B cell (primary cell): ENCODE measurements at places on chromosomes 4 and X.

DNA sequence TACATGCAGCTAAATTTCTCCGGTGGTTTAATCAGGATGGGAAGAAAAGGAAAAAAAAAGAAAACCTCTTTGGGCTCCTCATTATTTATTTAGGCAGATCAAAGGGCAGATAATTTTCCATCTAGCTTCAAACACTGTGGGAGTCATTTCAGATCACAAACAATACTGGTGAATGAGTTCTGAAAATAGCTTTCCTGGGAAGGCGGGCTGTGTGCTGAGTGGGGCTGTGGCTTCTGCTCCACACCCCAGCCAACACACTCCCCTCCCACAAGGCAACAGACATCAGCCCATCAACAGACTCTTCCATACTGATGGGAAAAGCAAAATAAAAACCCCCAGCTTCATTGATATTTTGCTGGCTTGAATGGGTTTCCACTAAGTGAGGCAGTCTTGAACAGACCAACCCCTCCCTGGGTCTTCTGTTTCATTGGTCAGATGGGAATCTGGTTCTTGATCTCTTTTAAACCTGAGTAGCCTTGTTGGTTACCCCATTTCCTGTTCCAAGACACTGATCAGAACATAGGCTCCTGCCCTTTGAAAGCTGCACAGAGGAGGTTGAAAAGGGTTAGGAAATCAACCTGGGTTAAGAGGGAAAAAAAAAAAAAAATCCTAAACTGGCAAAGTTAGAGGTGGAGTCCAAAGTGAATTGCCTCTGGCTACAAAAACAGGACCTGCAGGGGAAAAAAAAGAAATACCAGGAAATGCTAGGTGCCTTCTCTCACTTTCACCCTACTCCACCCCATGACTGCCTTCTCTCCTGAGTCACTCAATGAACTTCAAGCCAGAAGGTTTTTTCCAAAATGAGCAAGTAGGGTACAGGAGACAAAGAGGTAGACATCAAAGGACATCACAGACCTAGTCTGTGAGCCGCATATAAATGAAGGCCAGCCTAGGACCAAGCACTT is 20.0 kb downstream of the AMOT start:
- no peak for DNase-seq

- no peak for DNase-seq
Measured at GRCh38 chr4:158915683-158916241, 146.9 kb downstream of the FNIP2 start.

GRCh38 chr4:22911285-22911684 is 218.5 kb downstream of the GBA3 start:
- no peak for DNase-seq

GRCh38 chrX:80808881-80809411 is 731 bp downstream of the BRWD3 start:
- DNase-seq = peak; percentile 56

DNA sequence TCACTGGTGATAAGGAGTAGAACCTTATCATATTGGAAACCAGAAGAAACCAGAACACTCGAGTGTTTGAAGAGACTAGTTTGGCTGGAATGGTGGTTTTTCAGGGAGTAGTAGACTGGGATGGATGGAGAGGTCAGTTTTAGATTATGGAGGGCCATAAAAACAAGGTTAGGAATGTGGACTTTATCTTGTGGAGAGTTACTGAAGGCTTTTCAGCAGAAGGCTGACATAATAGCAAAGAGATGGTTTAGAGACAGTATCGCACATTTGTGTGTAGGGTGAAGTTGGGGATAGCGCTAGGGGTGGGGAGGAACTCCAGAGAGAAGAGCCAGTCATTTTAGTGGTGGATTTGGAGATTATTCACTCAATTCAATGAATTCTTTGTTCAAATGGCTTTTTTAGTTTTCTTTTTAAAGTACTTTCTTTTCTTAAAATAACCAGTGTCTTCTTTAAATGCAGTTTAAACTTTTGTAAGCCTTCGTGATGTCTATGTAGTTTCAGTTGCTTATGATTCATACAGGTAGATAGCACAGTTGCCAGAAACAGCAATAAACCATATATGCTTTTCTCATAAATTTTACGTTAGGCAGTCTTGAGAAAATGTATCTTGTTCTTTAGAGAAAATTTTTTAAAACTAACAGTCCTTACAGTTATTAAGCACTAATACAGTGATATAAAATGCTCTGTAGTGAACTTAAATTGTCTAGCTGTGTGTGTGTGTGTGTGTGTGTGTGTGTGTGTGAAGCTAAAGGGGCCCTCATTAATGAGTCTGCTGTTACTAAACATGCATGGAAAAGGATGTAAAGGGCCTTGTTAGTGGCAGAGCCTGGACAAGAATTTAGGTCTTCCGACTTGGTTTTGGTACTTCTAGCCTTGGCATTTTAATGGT is 3.8 kb downstream of the ARHGAP10 start:
- no peak for DNase-seq

- no peak for DNase-seq
Measured at GRCh38 chrX:124232523-124233201, 99.8 kb upstream of the TEX13D start.

DNA sequence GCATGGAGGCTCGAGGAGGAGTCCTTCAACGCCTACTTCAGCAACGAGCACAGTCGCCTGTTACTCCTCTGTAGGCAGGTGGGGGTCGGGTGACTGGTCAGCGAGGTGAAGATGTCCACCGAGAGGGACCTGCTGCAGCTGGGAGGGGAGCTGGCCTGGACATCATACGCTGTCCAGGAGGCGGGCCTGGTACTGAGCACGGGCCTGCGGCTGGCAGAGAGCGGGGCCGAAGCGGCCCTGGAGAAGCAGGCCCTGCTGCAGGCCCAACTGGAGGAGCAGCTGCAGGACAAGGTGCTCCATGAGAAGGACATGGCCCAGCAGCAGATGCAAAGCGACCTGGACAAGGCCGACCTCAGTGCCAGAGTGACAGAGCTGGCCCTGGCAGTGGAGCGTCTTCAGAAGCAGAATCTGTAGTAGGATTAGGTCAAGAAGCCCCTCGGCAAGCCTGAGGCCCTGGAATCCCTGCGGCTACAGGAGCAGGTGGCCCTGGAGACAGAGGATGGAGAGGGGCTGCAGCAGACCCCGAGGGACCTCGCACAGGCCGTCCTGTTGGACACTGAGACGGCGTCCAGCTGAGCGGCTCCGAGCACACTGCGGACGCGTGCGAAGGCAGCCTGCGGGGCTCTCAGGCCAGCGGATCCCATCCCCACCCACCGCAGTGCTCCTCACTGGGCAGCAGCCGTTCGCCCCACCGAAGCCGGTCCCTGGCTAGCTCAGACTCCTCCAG is 11.9 kb downstream of the SMIM10L2A start:
- DNase-seq = no peak

DNA sequence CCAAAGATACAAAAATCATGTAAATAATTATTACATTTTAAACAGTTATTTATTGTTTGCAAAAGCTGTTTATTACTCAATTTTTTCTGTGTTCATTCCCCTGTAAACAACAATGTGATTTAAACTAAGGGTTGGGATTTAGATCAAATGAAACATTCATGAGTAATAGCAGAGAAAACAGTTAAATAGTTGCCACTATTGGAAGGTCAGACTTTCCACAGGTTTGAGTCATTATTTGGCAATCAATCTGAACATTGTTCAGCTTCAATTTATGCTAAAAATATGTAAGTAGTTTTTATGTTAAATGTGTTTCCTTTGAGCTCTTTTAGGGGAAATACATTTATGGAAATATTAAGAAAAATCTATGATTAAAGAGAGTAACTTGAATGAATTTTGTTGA is 144.9 kb downstream of the STIM2 start:
- no peak for DNase-seq

DNA sequence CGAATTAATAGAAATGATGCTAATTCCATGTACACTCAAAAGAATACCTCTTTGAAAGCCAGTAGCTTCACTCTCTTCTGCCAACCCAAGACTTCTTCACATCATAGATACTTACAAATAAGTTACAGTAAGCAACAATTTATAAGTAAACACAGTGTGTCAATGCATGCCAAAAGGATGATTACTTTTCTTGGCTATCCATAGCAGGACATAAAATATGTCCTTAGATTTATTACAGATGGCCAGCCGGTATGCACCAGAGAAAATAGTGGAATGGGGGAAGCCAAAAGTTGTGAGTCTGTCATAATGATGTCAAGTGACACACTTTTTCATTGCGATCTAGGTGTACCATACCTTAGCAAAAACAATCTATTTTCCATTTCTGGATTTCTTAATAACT is 631 bp upstream of the BMX start:
- no peak for DNase-seq

GRCh38 chrX:136021903-136022302 is 36.7 kb downstream of the SLC9A6 start:
- no peak for DNase-seq

DNA sequence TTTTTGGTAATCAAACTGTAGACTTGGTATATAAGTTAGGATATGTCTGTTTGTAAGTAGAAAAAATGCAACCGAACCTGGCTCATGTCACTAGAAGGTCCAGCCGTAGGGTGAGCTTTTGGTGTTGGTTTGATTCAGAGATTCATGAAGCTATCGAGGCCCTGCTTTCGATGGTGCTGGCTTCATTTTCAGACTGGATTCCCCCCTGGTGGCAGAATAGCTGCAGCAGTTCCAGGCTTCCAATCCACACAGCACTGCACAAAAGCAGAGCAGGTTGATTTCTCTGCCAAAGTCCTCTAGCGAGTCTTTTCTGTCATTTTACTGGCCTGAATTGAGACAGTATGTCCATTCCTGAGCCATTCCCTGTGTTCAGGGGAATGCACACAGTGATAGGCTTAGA is 33.1 kb downstream of the PDK3 start:
- DNase-seq = peak; percentile 27

GRCh38 chr4:78618436-78618835 is 66.9 kb downstream of the ANXA3 start:
- no peak for DNase-seq

DNA sequence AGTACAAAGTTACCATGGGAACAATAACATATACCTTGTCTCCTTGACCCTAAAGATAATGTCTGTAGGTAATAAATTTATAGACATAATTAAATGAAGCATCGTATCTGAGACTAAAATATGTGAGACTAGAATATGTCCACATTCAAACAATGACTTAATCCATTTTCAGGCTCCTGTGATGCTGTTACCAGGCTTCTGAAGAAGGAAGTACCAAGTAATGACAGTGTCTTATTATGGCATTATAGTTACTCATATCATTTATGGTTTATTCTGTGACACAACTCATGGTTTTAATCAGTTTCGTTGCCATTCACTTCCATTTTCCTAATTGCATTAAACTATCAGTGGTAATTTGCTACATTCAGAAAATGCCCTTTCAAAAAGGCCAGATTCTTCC is 100.6 kb upstream of the GPM6B start:
- DNase-seq = no peak

DNA sequence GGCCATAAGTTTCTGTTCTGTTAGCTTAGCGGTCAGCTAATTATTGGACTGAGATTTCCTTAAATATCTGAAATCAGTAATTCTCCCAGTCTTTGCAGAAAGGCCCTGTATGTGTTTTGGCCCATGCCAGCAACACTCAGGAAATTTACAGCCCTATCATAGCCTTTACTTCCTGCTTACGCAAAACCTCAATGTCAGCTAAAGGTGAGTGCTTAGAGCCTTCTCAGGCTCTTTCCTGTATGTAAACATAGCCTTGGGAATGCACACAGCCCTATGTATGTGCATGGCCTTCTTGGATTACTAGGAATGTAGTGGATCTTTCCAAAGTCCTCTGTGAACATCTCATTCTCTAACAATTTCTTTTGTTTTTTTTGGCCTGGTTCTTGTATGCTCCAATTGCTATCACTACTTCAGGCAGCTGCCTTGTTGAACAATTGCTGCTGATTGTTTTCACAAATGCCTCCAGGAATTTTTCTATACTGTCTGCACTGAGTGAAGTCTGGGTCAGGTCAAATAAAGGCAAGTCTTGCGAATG is 200.0 kb downstream of the PPP1R2C start:
- no peak for DNase-seq
